ENCODE measurements at places on chromosomes 16 and 17. TPM values are rescaled to one million over a fixed set of nuclear protein-coding genes. Genes with fewer than 3 reads are reported as not detected.

- ATAC-seq = peak; percentile 37
These were observed 9.8 kb upstream of the TBX2 start for GRCh38 chr17:61389670-61390478.

- no peak for ATAC-seq
These were observed 27.8 kb downstream of the PITPNM3 start for GRCh38 chr17:6528557-6528956.

Gene CCDC144A
- total RNA-seq = 0.67 TPM

Gene KIF2B
- total RNA-seq = not detected
